Stimulated activated CD4-positive, alpha-beta T cell treated with anti-CD3 and anti-CD28 coated beads, Interleukin-15, amount 100 ng/mL, for 48 hours (primary cell): ENCODE measurements at places on chromosomes 3 and 15.

- DNase-seq = no peak
These were observed 91.8 kb downstream of the TOP2B start for GRCh38 chr3:25572919-25573385.

GRCh38 chr3:24605511-24606028 is 110.9 kb upstream of the THRB start:
- DNase-seq = no peak

GRCh38 chr3:181210275-181210674 is 220.7 kb upstream of the DNAJC19 start:
- no peak for DNase-seq

GRCh38 chr3:14126017-14126886 is 1.4 kb downstream of the TMEM43 start:
- no peak for DNase-seq

- no peak for DNase-seq
These were observed 31.6 kb downstream of the SCAP start for GRCh38 chr3:47444103-47444502.

GRCh38 chr15:65646486-65646885 is 24.7 kb downstream of the SLC24A1 start:
- no peak for DNase-seq

- no peak for DNase-seq
These were observed 1.1 kb downstream of the ANPEP start for GRCh38 chr15:89813381-89814111.

- no peak for DNase-seq
These were observed 55.1 kb downstream of the DNAJB8 start for GRCh38 chr3:128411574-128412064.

DNA sequence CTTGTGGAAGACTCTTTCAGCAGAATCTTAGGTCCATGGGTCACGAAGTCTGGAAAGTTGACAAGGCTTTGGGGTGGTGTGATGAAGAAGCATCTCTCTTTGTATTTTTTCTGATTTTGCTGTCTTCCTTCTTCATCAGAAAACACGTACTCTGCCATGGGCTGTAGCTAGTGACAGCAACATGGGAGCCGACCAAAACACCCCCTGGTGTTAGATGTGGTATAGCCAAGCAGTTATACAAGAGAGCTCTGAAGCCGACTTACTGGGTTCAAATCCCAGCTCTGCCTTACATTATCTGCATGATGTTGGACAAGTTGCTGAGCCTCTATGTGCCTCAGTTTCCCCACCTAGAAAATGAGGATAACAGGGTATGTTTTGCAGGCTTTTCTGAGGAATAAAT is 32.9 kb upstream of the LYZL4 start:
- DNase-seq = no peak

DNA sequence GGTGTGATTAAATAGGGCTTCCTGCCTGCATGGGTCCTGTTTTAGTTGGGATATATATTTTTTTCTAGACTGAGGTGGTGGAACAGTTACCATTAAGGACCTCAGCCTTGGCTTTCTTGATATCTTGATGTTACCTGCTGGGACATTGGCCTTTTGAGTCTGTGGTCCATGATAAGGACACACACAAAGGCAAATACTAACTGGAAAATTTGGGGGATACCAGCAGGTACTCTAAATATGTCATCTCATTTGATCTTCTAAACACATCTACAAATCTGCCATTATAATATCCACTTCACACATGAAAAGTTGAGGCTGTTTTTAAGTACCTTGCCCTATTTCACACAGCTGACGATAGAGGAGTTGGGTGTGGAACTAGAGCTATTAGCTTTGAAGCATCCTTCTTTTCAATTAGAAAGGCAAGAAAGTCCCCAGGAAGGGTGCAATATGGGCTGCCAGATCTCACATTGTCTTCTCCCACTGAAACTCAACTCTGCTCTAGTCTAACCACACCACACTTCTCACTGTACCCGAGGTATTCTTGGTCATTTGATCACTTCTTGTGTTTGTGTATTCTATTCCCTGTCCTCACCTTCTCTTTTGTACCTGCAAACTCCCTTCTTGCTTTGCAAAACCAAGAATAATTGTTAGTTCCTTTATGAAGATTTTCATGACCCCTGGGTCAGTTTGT is 288.3 kb upstream of the ICE2 start:
- DNase-seq = no peak

GRCh38 chr3:32641356-32641755 is 43.6 kb upstream of the CNOT10 start:
- no peak for DNase-seq

GRCh38 chr15:90550919-90551318 is 21.2 kb downstream of the CRTC3 start:
- DNase-seq = no peak

- no peak for DNase-seq
These were observed 38.0 kb downstream of the SSR3 start for GRCh38 chr3:156516961-156517360.

DNA sequence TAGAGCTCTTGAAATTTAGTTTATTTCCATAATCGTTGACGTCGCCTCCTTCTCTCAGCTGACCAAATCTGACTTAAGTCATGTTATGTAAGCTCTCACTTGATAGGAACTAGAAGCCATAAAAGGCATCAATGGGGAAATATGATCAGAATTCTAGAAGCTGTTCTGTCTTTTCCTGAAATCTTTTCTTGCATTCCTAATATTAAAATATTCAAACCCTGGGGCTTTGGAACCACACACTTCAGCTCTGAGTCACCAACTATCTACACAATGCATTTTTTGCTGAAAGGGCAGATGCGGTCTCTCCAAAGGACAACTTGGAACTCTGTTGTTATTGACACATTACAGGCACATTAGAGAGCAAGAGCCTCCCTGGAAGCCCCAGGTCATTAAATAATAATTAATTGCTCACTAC is 91.3 kb downstream of the LARS2 start:
- no peak for DNase-seq

GRCh38 chr3:7800006-7800780 is 701.4 kb upstream of the LMCD1 start:
- no peak for DNase-seq

DNA sequence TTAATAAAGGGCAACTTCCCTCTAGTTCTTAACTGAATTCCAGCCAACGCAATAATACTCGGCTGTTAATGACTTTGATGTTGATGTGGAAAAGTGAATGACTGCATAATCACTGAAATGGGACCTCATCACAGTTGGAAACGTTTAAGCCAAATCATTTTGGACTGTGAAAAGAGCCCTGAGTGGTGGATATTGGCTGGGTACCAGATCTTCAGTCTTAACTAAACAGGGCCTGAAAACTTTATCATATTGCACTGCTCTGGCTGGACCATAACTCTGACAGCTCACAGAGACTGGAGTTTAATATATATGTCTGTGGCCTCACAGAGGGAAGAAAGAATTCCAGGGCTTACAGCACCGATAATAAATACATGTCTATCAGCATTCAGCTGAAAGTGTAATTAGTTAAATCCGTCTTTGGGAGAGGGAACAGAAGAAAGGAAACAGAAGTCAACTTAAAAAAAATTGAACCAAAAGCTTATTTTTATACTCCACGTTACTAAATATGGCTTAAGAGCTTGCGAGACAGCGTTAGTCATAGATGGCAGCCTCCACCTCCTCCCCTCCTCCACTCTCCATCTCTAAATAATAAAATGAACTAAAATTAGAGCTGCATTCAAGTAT is 222.3 kb upstream of the CDIN1 start:
- DNase-seq = no peak

DNA sequence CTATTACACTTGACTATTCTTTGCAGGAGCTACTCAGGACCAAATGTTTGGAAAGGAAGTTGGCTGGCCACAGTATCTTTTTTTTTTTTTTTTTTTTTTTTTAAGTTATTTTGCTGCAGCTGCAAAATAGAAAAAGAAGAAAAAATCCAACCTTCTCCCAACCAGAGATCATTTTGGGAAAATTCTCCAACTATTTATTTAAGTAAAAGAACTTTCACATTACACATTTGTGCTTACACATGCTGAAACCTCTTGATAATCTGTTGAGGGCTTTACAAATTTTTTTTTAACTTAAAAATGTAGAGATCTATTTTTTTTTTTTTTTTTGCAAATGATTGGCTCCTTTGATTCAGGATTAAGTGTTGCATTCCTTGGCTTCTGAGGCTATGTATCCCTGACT is 148.0 kb downstream of the POLR2M start:
- no peak for DNase-seq

DNA sequence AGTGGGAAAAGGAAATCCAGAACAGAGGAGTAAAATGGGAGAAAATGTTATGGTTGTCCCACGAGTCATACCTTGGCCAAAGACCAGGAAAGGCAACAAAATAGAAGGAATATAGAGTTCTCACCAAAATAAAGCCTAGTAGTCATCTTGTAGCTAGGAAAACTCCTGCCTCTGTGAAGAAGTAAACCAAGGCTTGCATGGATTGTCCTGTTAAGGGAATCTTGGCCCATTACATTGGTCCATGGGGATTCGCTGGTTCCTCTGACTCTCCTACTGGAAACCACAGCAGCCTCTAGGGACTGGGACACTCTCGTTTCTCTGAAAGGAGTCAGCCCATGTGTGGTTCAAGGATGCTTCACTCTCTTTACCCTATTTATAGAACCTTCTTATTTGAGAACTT is 62.9 kb upstream of the FNDC3B start:
- DNase-seq = no peak

- no peak for DNase-seq
These were observed 84.3 kb downstream of the CHST2 start for GRCh38 chr3:143203848-143204247.

GRCh38 chr3:41329881-41330280 is 130.6 kb downstream of the CTNNB1 start:
- no peak for DNase-seq

- no peak for DNase-seq
These were observed 2.4 kb downstream of the FGD5 start for GRCh38 chr3:14821151-14821550.

GRCh38 chr3:149487598-149488197 is 13.2 kb downstream of the TM4SF4 start:
- DNase-seq = no peak
